ENCODE measurements at places on chromosomes 7 and 10. TPM values are rescaled to one million over a fixed set of nuclear protein-coding genes. Genes with fewer than 3 reads are reported as not detected.

- DNase-seq, result peak; percentile 80
These were observed 45.5 kb upstream of the ZNF716 start for GRCh38 chr7:57404343-57404966.

DNA sequence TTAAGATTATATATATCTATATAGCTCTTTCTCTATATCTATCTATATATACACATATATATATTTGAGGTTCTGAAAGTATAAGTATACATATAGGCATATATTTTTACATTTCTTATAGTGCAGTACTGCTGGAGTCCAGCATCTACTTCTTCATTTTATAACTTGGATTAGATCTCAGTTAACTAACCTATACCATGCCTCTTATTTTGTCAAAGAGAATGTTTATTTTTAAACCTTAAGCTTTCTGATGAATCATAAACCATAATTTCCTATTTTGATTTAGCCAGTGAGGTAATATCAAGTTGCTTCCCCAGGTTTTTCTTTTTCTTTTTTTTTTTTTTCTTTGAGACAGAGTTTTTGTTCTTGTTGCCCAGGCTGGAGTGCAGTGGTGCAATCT lies 8.1 kb downstream of the ZNF32 start:
- DNase-seq, result no peak

DNA sequence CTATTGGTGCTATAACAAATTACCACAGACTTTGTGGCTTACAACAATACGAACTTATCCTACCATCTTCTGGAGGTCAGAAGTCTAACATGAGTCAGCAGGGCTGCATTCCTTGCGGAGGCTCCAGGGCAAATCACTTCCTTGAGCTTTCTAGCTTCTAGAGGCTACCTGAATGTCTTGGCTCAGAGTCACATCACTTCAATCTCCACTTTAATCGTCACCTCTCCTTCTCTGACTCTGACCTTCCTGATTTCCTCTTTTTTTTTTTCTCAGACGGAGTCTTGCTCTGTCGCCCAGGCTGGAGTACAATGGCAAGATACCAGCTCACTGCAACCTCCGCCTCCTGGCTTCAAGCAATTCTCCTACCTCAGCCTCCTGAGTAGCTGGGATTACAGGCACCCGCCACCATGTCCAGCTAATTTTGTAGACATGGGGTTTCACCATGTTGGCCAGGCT lies 44.6 kb upstream of the ANAPC16 start:
- DNase-seq, result no peak

GRCh38 chr10:66964946-66965345 lies 39.1 kb downstream of the LRRTM3 start:
- no peak for DNase-seq

Gene PTF1A
- total RNA-seq, result not detected

DNA sequence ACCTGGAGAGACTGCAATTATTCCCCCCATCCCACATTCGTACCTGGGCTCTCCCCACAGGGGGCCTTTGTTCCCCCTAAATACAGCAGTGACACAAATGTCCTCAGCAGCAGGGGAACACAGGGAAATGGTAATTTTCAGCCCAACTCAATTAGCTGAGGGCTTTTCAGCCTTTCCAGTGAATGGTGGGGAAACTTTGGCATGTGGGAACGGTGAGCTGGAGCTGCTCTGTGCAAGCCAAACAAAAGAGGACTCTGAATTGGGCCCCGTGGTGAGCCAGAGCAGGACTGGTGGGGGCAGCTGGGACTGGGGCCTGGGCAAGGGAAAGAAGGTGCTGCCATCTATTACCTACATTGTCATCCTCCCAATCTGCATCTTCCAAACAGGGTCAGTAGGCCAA lies 51.0 kb downstream of the FBXW4 start:
- DNase-seq, result no peak

- DNase-seq, result no peak
These were observed 71.7 kb upstream of the ZNRF2 start for GRCh38 chr7:30212701-30213111.

DNA sequence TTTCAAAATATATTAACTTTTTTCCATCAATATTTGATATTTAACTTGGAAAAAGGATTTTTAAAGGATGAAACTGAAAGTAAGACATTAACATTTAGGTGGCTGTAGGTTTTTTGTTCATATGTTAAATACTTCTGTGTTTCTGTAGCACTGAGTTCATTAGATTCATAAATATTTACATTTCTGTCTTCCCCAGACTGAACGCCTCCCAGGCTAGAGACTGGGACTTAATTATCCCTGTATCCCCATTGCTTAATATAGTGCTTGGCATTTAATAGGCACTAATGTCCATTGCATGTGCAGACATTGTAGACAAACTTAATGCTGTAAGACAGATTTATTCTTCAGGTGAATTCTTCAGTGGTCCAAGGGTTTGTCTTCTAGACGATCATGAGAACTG lies 7.4 kb downstream of the PTPN12 start:
- no peak for DNase-seq

Gene PANK1
- total RNA-seq, result 19.0 TPM

DNA sequence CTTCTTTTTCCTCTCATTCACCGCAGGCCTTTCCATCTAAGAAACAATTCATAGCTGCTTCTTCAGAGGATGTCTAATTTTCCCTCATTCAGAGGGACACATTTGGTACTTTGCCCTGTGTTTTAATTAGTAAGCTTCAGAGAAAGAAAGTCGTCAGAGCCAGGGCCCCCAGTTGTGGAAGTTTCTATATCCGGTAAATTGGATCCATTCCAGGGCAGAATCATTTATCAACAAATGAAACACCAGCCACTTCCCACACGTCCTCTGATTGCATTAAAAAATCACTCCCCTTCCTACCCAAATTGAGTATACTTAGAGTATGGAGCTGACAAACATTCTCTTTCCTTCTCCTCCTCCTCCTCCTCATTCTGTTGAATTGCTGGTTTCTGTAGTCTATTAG lies 205.8 kb upstream of the HDAC9 start:
- DNase-seq, result no peak

Gene MSMB
- total RNA-seq, result not detected

Gene DNMBP
- total RNA-seq, result 6.6 TPM

Gene CALHM1
- not detected for total RNA-seq

GRCh38 chr7:55336540-55336939 lies 28.6 kb upstream of the LANCL2 start:
- DNase-seq, result no peak

DNA sequence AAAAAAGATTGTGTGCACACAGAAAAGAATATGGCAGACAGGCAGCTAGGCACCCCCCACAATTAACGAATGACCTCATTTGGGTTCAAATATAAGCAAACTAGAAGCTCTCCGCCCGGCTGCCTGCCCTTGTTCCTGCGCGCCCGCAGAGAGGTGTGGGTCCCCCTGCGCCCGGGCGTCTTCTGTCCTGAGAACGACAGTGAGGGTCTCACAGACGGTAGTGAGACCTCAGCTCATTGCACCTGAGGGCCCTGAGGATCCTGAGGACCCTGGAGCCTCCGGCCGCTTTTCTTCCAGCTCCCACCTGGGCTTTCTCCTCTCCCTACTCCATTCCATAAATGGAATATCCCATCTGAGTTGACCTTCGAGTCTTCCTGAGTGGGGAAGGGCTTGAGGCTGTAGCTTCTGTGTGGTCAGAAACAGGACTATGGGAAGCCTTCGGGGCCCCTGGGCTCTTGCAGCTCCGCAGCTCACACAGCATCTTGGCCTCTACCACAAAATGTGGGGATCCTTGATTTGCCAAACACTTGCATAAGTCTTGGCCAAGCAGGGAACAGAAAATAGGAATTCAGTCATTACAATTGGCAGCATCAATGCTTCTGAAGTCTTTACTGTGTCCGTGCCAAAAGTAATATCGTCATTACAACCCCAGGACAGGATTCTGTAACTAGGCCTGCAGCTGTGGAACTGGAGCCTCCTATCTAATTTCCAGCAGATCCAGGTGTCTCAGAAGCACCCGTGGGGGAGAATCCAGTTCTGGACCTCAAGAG lies 43.8 kb downstream of the JAKMIP3 start:
- DNase-seq, result no peak

Gene TMEM196
- total RNA-seq, result not detected

GRCh38 chr7:29265208-29265923 lies 70.8 kb downstream of the CHN2 start:
- no peak for DNase-seq

Gene NKX1-2
- total RNA-seq, result not detected

Measured in Right ventricle myocardium inferior (tissue), 1 donor.